Mesenchymal stem cell (in vitro differentiated cells and primary cell): ENCODE measurements at places on chromosomes 16 and 17.

GRCh38 chr17:59764292-59764741 is 56.9 kb downstream of the VMP1 start:
- H3K4me3 ChIP-seq = no peak overlapping the region
- peaks cover 8% of the 10 kb centered on the region for H3K36me3 ChIP-seq
- peak overlapping the region; percentile 98 for H3K27ac ChIP-seq
- H3K4me1 ChIP-seq = peaks cover 7% of the 10 kb centered on the region

- H3K4me1 ChIP-seq = no peaks in the 10 kb centered on the region
- peaks cover 5% of the 10 kb centered on the region for H3K36me3 ChIP-seq
- no peak overlapping the region for H3K27ac ChIP-seq
- DNase-seq = peak; percentile 55
These were observed 71.5 kb downstream of the RAP1GAP2 start for GRCh38 chr17:2867441-2868424.

DNA sequence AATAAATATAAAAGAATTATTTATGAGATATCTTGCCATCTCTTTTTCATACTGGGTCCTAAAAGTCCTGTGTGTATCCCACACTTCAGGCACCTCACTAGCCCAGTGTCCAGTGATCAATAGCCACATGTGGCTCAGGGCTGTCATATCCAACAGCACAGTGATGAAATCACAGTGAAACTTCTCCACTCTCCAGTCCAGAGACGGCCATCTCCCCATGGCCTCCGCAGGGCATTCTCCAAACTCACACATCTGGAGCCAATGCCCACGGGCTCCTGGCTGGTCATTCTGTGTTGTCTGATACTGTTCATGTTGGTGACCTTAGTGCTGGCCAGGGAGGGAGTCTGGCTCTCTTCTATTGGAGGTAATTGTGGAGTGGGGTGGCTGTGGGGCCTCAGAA is 125.2 kb upstream of the SDK2 start:
- DNase-seq = no peak
- H3K4me3 ChIP-seq = no peak overlapping the region
- no peak overlapping the region for H3K27ac ChIP-seq
- peaks cover 1% of the 10 kb centered on the region for H3K4me1 ChIP-seq

- H3K4me1 ChIP-seq = no peaks in the 10 kb centered on the region
- peaks cover 4% of the 10 kb centered on the region for H3K36me3 ChIP-seq
- no peak overlapping the region for H3K27ac ChIP-seq
These were observed 88.9 kb downstream of the AATF start for GRCh38 chr17:37037590-37038155.

GRCh38 chr17:66632731-66633130 is 202.2 kb upstream of the CACNG5 start:
- peaks cover 5% of the 10 kb centered on the region for H3K36me3 ChIP-seq
- no peak overlapping the region for H3K4me3 ChIP-seq
- no peak for DNase-seq

DNA sequence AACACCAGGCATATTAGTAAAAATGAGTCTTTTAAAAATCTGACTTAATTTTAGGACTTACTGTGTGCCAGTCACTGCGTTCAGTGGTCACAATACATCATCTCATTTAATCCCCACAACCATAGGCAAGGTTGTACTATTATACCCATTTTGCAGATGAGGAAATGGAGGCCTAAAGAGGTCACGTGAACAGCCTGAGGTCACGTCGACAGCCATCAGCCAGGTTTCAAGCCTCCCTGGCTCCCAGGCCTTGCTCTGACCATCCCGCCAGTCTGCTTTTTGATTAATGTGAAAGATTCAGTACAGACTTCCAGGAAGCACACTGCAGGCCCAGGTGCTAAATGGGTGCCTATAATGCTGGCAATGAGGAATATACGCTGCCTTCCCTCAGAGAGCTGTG is 86.3 kb upstream of the TOX3 start:
- no peaks in the 10 kb centered on the region for H3K27me3 ChIP-seq
- no peak overlapping the region for H3K27ac ChIP-seq
- no peaks in the 10 kb centered on the region for H3K4me1 ChIP-seq
- H3K4me3 ChIP-seq = no peak overlapping the region
- no peaks in the 10 kb centered on the region for H3K36me3 ChIP-seq

GRCh38 chr17:77733576-77734296 is 224.8 kb upstream of the TNRC6C start:
- H3K27ac ChIP-seq = no peak overlapping the region
- H3K4me1 ChIP-seq = peaks cover 4% of the 10 kb centered on the region
- no peaks in the 10 kb centered on the region for H3K36me3 ChIP-seq
- DNase-seq = no peak
- peaks cover 60% of the 10 kb centered on the region for H3K27me3 ChIP-seq

DNA sequence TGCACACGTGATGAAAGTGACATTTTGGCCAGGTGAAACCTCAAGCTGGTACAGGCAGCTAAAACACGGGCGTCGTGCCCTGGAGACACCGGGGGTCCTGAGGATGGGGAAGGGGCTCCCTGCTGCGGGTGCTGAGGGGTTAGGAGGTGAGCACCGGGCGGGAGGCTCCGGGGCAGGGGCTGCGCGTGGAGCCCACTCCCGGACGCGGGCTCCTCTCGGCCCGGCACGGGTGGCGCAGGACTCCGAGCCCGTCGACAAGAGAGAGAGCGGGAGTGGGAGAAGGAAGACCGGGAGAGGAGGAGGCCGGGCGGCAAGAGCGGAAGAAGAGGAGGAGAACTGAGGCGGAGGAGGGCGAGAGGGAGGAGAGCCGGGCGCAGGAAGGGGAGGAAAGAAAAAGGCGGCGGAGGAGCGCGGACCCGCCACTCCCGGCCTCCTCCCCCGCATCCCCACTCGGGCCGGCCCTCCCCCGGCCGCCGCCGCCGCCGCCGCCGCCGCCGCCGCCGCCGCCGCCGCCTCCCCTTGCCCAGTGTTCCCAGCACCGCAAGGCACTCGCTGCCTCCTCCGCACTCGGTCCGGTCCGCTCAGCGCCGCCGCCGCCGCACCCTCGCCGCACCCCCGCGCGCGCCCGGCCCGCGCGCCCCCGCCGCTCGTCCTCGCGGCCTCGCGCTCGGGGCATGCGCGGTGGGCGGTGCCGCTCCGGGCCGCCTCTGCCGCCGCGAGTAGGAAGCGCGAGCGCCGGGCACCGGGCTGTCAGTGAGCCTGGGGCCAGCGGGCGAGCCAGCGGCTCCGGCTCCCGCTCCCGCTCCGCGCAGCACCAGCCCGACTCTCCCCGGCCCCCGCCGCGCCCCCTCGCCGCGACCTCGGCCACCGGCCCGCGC is at the start of gene PRKCA:
PRKCA (plus strand) TSS at position 750 of the 878 bp plus-strand sequence.
- peaks cover 4% of the 10 kb centered on the region for H3K36me3 ChIP-seq
- DNase-seq = peak; percentile 71
- H3K4me3 ChIP-seq = peak within 1 kb of the TSS; percentile 80
- H3K27me3 ChIP-seq = no peaks in the 10 kb centered on the region
- peaks cover 6% of the 10 kb centered on the region for H3K4me1 ChIP-seq

DNA sequence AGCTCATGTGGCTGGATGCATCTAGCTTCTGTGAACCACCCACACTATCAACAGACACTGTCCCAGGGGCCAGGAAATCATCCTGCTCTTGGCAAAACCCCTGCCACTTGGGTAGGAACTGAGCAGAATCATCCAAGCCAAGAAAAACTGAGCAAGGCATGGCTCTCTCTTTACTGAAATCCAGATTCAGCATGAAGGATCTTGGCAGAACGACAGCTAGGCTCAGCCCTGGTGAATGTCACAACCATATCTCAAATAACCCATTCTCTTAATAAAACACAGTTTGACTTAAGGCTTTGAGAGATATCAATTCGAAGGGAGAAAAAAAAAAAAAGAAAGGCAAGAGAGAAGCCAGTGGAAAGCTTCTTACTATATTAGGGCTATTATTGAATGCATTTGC is 72.2 kb downstream of the MAF start:
- H3K27me3 ChIP-seq = peaks cover 4% of the 10 kb centered on the region
- no peak overlapping the region for H3K27ac ChIP-seq
- H3K4me1 ChIP-seq = no peaks in the 10 kb centered on the region
- DNase-seq = no peak

DNA sequence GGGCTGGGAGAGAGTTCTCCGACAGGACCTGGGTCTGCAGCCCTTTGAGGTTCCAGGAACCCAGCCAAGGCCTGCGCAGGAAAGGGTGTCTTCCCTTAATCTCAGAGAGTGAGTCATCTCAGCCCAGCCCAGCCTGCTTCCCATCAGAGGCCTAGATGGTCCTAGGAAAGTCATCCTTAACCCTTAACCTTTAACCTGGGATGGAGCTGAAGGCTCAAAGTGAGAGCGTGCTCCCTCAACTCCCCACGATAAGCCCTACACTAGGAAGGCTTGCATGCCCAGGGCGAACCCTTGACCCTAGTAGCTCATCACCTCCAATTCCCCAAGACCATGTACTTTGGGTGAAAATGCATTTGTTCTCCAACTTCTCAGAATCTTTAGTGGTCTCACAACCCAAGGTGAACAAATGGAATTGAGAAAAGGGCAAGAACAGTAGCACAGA is 4.8 kb upstream of the ATXN7L3 start:
- no peak overlapping the region for H3K27ac ChIP-seq
- peaks cover 30% of the 10 kb centered on the region for H3K36me3 ChIP-seq
- no peak overlapping the region for H3K4me3 ChIP-seq
- peaks cover 11% of the 10 kb centered on the region for H3K4me1 ChIP-seq
- H3K27me3 ChIP-seq = no peaks in the 10 kb centered on the region
